ENCODE measurements at places on chromosomes 1 and 21. TPM values are rescaled to one million over a fixed set of nuclear protein-coding genes. Genes with fewer than 3 reads are reported as not detected.

Gene ADAM30
- total RNA-seq, result not detected

Gene PRRX1
- total RNA-seq, result 1.5 TPM

Gene ZBTB48
- total RNA-seq, result 44.5 TPM

DNA sequence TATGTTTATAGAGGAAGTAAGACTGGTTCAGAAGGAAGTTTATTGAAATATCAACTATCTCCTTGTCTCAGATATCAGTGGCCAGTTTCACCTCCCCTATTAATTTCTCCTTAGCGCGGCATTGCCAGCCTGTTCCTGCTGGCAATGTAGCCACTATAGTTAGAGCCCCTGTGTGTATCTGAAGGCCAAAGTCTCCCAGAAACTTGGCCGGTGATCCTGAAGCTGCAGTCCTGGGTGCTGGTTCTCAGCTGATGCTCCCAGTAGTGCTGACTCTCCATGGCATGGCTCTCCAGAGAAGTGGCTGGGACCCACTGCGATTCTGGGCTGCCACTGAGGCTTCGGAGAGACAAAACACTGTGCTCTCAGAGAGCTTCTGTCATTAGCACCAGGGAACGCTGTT, 59.9 kb downstream of the TNN start:
- DNase-seq, result no peak

DNA sequence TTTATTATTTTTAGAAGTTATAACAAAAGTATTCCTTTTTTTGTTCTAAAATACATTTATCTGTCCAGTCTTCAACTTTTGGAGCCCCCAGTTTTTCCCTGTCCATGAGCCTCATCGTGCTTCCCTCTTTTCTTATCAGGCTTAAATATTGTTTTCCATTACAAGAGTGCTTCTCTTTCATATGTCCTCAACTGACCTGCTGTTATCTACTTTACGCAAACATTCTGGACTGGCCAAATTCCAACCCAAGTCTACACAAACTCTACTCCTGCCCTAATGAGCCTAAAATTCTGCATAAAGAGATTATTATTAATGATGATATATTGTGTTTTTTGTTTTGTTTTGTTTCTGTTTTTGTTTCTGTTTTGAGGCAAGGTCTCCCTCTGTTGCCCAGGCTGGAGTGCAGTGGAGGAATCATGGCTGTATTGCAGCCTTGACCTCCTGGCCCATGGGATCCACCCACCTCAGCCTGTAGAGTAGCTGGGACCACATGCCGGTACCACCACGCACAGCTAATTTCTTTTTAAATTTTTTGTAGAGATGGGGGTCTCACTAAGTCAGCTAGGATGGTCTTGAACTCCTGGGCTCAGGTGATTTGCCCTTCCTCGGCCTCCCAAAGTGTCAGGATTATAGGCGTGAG, 318.8 kb upstream of the NEGR1 start:
- DNase-seq, result no peak
